ENCODE measurements at places on chromosomes 1 and 21.

- no peak for DNase-seq
These were observed 29.4 kb downstream of the OLFML2B start for GRCh38 chr1:161994175-161994668.

DNA sequence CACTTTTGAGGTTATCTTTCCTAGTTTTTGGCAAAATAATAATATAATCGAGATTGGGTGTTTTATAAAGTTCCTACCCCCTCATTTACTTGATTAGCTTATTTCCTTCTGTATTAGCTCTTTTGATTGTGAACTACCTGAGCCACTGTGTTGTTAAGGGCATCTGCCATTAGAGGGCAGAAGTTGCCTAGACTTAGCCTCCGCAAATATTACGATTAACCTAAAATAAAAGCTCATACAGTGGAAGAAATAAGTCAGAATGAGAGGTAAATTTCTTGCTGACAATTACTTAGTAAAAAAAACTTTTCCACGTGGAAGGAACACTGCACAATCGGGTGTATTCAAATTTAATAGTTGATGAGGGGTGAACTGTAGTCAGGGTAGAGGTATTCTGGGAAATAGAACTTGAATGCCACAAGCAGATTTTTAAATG lies 2.3 kb downstream of the H3-3A start:
- peak; percentile 57 for DNase-seq

- DNase-seq, result no peak
These were observed 39.8 kb upstream of the NFIA start for GRCh38 chr1:61042466-61043009.

DNA sequence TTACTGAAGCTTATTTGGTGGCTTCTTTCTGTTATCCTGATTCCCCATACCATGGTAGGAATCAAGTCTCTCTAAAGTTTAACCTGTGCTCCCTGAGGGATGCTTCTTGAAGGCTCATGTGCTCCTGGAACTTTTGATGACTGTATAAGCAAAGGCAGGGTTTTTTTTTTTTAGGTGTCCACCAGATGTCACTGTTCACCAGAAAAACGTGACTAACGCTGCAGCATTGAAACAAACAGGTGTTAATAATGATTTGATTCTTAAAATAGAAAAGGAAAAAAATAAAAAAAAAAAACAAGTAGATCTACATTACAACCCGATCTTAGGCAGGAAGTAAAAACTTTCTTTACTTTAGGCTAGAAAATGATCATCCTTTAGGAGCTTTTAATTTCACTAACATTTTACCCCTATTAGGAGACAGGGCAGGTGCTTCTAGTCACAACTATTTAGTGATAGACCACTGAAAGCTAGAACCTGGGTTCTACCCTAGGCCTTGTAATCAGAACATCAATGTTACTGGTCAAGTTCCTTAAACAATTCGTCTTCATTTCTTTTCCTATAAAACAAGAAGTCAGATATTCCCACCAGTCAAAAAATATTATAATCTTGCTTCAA lies 223.0 kb downstream of the PLA2G4A start:
- DNase-seq, result peak; percentile 15

DNA sequence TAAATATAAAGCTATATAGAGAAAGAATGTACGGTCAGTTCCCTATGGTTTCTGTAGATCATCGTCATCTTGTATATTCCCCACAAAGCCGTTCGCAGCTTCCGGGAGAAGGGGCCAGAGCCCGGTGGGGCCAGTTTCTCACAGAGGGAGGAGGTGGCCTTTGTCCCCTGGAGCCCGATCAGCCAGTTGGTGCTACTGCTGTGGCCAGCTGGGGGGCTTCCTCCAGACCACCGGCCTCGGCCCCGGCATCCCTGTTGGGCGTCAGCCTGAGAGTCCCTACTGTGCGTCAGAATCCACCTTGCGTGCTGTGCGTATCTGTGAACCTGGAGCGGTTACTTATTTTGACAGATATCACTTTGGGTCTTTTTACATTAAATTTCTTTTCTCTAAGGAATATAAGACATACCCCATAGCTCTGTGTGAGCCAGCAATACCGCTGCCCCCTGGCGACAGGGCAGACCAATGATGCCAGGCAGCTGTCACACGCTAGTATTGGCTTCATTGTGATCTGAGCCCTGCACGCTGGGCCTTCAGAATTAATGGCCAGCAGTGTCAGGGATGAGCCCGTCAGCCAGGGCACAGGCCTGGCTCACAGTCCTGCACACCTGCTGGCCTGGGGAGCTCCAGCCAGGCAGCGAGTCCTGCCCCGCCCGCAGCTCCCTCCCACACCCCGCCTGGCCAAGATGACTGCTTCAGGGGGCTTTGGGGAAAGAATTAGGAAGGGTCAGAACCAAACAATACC lies 145.9 kb downstream of the PGBD5 start:
- DNase-seq, result no peak
